ENCODE measurements at places on chromosomes 2 and 18.
A peak's percentile ranks its signal among the peaks of the same experiment; 100 is the strongest.

- no peak for DNase-seq
These were observed 165.5 kb downstream of the DDX1 start for GRCh38 chr2:15756882-15757819.

- DNase-seq, result no peak
These were observed 123.9 kb downstream of the RDH14 start for GRCh38 chr2:18436503-18437005.

DNA sequence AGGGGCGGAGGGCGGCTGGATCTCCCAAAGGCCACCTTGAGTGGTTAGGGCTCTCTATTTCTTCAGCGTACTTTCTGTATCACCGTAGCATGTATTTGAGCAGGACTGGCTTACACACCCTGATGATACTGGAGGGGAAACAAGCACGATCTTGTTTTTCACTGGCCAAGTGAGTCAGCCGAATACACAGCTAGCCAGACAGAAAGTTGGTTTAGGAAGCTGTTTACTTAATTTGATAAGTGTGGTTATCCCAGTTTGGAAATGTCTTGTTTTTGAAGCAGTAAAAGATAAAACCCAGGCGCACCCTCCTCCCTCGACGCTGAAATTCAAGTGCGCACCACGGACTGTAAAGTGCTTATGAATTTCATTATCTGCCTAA is 582 bp downstream of the RIOK3 start:
- DNase-seq, result no peak

GRCh38 chr2:207498427-207498826 is 31.3 kb upstream of the CREB1 start:
- DNase-seq, result no peak

DNA sequence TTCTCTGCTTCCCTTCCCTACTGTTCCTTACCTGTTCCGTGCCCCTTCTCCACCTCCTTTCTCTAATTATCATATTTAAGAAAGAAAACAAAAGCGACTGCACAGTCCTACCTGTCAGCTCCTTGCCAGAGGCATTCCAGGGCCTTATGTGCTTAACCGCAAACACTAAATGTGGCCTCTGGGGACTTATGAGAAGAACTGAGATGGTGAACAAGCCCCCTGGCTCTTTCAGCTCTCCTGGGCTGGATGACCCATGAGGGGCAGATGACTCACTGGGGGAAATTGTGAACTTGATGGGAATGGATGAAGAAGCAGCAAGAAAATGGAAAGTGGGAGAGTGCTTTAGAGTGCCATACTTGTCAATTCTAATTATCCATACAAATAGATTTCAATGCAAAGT is 106.3 kb upstream of the LYPD1 start:
- DNase-seq, result no peak

DNA sequence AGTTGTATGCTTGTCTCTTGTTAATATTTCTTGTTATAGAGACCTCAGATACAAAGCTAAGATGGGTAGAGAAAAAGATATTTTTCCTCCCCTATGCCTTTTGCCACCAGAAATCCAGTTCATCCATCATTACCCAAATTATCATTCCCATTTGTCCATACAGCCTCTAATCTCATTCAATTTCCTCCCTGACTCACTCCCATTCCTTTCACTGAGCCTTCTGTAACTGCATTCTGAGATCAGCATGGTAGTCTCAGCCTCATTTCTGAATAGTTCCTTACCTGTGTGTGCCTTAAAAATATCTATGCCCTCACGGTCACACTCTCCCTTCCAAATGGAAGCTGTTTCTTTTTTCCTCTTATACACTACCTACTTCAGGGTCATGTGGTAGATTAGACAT is 15.7 kb upstream of the PIK3C3 start:
- no peak for DNase-seq

DNA sequence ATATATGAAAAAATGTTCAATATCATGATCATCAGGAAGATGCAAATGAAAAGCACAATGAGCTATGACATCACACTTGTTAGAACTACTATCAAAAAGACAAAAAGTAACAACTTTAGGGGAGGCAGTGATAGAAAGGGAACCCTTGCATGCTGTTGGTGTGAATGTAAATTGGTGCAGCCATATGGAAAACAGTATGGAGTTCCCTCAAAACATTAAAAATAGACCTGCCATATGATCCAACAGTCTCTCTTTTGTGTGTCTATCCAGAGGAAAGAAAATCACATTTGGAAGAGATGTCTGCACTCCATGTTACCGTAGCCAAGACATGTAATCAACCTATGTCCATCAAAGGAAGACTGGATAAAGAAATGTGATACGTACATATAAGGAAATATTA is 92.3 kb upstream of the ALKAL2 start:
- no peak for DNase-seq

- DNase-seq, result no peak
These were observed 294.8 kb upstream of the DDX18 start for GRCh38 chr2:117519721-117520120.

GRCh38 chr2:55999231-55999630 is 75.6 kb upstream of the EFEMP1 start:
- no peak for DNase-seq

- DNase-seq, result no peak
These were observed 152.6 kb downstream of the RTN4 start for GRCh38 chr2:54897420-54898310.

DNA sequence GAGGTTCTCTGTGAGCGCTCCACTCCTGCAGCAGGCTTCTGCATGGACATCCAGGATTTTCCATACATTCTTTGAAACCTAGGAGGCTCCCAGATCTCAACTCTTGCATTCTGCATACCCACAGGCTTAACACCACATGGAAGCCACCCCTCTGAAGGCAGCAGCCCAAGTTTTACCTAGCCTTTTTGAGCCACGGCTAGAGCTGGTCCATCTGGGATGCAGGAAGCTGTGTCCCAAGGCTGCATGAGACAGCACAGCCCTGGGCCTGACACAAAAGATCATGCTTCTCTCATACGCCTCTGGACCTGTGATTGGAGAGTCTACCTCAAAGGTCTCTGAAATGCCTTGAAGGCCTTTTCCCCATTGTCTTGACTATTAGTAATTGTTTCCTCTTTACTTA is 53.6 kb upstream of the RPRM start:
- no peak for DNase-seq

GRCh38 chr2:27078267-27079194 is at the start of gene EMILIN1:
Gene EMILIN1, plus strand, starts transcription at chr2:27078615. Its CDS starts 451 bp downstream, at chr2:27079066.
- no peak for DNase-seq

DNA sequence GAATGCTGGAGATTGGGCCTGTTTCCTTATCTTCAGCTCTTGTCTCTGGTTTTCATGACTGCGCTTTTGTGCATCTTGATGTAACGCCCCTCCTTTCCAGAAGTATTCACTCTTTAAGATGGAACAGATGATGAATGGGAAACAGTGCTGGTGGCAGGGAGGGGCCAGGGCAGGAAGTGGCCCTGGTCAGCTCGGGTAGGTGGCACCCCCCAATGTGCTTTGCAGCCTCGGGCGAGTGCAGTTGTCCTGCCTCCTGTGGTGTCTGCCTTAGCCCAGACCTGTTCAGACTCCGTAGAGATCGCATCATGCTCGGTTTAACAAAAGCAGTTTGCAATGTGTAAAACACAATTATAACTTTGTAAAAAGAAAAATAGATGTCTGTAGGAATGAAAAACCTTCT is 17.0 kb upstream of the MGAT4A start:
- no peak for DNase-seq

GRCh38 chr2:233980955-233981561 is 63.9 kb downstream of the TRPM8 start:
- no peak for DNase-seq

- DNase-seq, result no peak
These were observed 270.3 kb downstream of the AGPS start for GRCh38 chr2:177662895-177663294.

GRCh38 chr18:80077873-80078272 is 31.2 kb upstream of the ADNP2 start:
- no peak for DNase-seq

GRCh38 chr2:98734823-98735260 is 3.9 kb upstream of the MGAT4A start:
- DNase-seq, result no peak

GRCh38 chr2:145653553-145653952 is 1133.6 kb upstream of the ZEB2 start:
- no peak for DNase-seq

DNA sequence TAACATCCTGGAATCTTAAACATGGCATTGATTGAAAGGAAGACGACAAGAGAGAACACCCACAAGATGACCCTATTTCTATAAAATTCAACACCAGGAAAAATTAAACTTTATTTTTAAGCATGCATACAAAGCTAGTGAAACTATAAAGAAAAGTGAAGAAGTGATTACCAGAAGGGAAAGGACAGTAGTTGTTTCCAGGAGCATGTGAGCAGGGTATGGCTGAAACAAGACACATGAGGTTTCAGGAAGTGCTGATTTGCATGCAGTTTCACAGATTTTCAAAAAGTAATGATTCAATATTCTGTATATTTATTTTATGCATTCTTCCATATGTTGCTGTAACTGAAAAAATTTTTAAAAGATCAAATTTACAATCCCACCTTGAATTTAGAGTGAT is 24.6 kb upstream of the DAW1 start:
- no peak for DNase-seq

- no peak for DNase-seq
These were observed 70.8 kb upstream of the SMAD7 start for GRCh38 chr18:49021433-49022129.

DNA sequence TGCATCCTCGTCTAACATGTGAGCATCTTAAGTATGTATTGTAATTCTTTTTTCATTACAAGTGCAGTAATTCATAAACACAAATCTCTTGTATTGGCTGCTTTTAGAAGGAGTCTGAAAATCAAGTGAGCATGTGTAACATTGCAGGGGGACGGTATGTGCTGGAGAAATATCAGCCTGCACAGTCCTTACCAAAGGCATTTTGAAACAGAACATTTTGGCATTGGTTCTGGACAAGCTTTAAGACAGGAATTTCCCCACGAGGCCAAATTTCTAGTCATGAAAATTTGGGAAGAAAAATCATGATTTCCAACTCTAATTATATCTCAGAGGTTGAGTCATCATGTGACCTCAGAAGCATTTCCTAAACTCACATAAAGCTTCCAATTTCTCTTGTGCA is 24.7 kb upstream of the NRP2 start:
- DNase-seq, result no peak

DNA sequence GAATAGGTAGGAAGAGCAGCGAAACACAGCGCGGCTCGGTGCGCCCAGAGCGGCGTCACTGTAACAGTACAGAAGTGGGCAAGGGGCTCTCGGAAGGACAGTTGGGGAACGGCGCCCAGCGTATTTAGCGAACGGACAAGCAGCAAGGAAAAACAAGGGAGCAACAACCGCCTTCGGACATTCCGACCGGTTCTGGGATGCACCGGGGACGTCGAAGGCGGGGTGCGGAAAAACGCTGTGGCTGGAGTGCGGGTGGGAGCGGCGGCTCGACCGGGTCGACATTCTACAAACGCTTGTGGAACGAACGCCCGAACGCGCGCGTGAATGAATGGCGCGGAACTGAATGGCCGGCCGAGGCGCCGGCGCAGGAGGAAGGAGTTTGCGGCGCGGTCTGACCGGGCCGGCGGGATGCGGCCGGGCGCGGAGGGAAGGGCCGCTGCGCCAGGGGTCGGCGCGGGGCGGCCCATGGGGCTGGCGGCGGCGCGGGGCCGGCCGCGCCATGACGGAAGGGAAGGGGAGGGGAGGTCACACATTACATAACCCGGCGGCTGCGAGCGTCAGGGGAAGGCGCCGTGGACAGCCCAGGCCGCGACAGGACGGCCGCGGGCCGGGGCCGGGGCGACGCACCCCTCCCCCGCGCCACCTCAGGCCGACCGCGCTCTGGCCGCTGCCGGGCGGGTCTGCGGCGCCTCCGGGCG is 605 bp downstream of the REV1 start:
- DNase-seq, result peak; percentile 51

GRCh38 chr2:112335600-112335999 is 60.2 kb downstream of the ZC3H6 start:
- DNase-seq, result no peak

GRCh38 chr18:12430137-12430990 is 22.6 kb downstream of the PRELID3A start:
- DNase-seq, result no peak

DNA sequence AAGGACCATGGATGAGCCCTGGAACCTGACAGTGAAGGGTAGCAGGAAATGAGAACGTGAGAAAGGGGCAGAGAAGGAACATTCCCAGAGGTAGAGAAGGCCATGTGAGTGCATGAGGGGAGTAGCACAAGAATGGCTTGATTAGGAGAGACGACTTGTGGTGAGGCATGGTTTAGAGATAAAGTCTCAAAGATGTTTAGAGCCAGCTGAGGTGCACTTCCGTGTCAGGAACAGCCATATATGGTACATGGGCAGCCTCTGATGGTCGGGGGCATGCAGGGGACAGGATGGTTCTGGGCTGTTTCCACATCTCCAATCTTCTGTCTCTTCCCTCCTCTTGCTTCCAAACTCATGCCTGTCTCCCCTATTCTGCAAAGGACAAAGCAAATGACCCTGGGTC is 28.8 kb upstream of the EFEMP1 start:
- DNase-seq, result no peak

DNA sequence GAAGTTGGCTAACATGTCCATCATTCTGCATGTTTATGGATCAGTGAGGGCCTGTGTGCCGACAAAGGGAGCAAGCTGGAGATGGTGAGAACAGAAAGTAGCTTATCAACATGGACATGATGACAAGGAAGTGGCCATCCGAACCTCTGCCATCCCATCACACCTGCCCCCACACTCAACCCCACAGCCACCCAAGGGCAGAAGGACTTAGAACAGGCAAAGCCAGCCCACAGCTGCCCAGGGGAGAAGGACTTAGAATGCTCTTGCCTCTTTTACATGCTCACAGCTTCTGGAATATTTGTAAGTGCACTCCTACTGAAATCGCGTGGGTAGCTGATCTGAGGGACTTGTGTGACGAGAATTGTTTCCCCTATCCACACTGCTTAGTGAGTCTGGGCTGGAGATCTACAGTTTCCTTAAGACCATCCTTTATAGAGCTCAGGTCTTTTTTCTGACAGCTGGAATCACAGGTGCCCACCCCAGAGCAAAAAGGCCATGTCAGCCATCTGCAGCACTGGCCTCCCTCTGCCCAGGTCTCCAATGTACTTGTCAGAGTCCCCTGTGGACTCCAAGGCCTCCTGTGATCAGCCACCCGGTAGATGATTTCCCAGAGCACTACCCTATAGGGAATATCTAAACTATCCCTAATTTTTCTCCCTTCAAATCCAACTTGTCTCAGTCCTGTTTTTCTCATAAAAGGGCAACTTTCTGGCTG is 154.1 kb downstream of the SMAD7 start:
- DNase-seq, result no peak

- no peak for DNase-seq
These were observed 57.7 kb upstream of the PXDN start for GRCh38 chr2:1802046-1802445.

- no peak for DNase-seq
These were observed 36.2 kb downstream of the ASB1 start for GRCh38 chr2:238462782-238463396.

DNA sequence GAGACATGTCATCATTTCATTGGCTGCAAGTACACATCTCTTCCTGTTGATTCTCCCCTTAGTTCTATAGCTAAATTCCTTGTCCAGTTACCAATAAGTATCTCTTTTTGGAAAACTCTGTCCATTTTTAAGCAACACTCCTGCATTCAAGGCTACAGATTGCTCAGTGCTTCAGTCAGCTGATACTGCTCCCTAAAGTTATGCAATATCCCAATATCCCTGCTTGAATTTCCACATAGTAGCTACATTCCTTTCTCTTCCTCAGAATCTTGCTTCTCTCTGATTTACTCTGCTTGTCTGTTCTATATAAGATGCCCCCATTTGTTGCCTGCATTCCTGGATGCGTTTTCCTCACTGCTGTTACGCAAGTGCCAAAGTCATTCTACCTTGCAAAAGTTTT is 109.8 kb downstream of the PARD3B start:
- no peak for DNase-seq

- no peak for DNase-seq
These were observed 655.9 kb upstream of the SOX11 start for GRCh38 chr2:5036256-5036655.
